ENCODE measurements at places on chromosomes 11 and 22.

DNA sequence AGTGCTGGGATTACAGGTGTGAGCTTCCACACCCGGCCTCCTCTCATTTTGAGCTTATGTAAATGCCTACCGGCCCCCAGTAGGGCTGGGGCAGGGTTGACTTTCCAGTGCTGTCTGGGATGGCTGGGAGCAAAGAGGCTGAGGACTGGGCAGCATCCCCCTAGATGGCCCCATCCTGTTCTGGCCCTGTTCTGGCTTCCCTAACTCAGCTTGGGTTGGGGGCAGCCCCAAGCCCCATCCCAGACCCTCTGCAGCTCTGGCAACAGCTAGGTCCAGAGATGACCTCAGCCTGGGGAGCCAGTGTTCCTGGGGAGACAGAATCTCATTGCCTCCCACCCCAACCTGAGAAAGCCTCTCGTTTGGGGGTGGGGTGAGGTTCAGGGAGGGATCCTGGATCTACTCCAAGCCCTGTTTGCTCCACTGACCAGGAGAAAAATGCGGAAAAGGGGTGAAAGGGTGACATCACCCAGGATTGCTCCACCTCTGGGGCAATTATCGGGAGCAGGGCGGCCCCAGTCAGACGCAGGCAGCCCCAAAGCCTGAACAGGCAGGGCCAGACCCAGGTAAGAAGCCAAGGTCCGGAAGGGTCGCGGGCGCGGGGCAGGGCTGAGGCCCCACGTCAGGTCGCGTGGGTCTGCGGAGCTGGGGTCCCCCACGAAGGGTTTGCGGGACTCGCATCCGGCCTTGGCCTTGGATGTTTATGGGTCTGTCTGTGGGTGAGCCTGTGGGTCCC lies at the start of gene PNPLA2:
PNPLA2 (plus strand) TSS at position 519 of the 733 bp plus-strand sequence. CDS start 805 bp downstream, outside the sequence.
- no peak for DNase-seq

- no peak for DNase-seq
Observed at GRCh38 chr22:33114565-33114964, 56.4 kb upstream of the SYN3 start.

DNA sequence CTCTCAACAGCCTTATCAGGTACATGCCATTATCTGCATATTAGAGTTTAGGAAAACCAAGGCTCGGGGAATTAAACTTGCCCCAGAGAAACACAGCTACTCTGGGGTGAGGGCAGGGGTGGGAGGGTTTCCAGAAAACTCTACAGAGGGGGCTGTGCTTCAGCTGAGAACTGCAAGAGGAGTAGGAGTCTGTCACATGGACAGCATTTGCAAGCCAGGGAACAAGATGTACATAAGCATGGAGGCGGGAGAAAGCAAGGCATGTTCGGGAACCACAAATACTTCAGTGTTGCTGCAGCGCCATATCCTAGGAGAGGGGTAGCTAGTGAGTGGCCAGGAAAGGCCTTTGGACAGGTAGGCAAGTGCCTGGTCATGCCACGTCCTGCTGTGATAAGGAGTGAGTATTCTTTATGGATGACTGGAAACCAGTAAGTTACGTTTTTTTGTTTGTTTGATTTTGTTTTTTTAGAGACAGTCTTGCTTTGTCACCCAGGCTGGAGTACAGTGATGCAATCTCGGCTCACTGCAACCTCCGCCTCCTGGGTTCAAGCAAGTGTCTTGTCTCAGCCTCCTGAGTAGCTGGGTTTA lies 57.2 kb downstream of the GRAMD1B start:
- DNase-seq = no peak

GRCh38 chr22:49768951-49769690 lies 58.6 kb downstream of the BRD1 start:
- no peak for DNase-seq

DNA sequence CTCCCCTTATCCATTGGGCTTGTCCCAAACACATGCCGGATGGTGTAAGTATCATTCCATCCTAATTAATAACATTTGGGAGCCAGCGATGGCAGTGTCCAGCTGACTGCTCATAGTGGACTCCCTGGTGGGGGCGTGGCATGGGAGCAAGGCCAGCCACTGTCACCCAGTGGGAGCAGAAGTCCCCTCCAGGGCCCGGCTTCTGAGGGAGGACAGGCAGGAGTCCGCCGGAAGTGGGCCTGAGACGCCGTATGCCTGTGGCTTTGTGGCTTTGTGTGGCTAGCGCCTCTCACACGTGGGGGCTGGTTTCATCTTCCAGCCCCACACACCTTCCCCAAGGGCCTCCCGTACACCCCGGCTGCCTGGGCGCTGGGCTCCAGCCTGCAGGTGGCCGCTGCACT lies 124.5 kb downstream of the KCNQ1 start:
- DNase-seq = no peak

GRCh38 chr11:77207019-77207485 lies 79.0 kb downstream of the MYO7A start:
- DNase-seq = no peak

- no peak for DNase-seq
Observed at GRCh38 chr11:110974731-110975130, 262.5 kb upstream of the ARHGAP20 start.

DNA sequence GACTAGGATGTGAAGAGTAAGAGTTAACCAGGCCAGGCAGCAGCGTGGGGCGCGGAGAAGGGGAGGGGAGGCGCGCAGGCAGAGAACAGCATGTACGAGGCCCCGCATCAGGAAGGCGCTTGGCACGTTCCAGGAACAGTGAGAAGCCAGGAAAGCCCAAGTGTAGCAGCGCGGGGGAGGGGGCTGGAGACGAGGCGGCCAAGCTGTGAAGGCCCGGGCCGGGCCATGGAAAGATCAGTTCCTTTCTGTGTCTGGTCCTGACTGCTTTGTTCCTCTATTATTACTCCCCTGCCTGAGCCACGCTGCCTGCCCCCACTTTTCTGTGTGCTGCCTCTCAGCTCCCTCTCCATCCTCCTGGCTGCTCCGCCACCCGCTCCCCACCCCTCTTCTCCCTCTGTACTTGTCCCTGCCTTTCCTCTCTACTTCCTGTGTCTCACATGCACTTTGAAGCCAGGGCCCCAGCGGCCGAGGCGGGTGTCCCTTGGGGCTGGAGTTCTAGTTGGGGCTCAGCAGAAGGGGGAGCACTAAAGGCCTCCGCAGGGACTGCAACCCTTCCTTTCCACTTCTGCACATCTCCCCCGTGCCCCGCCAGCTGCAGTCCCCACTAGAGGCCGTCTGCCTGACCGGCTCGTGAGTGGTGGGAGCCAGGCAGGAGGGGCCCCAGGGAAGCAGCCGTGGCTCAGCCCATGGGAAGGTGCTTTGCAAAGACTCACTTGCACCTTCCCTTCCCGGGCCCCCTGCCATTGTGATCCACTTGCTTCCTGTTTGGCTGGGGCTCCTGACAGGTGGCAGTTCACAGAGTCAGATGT lies 63.7 kb downstream of the PRDM11 start:
- DNase-seq = peak; percentile 78

DNA sequence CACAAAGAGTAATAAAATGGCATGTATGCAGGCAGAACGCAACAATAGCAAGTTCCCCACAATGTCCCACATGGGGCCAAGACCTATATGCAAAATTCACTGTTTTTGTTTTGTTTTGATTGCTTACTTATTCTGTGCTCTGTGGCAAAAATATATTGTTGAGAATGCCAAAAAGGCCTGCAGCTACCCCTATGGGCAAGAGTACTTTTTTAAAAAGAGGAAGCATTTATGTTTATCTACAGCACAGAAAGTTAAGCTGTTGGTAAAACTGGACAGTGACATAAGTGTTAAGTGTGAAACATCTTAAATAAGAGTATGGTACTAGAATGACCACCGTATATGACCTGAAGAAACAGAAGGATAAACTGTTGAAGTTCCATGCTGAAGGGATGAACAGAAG lies 301.9 kb upstream of the ZC3H12C start:
- DNase-seq = no peak
